Osteoblast (primary cell): ENCODE measurements at places on chromosomes 2 and 18. TPM values are rescaled to one million over a fixed set of nuclear protein-coding genes. Genes with fewer than 3 reads are reported as not detected.

GRCh38 chr2:126329173-126329572, 326.8 kb upstream of the GYPC start:
- H3K4me3 ChIP-seq: no peak overlapping the region
- H3K27ac ChIP-seq: no peak overlapping the region
- H3K36me3 ChIP-seq: no peaks in the 10 kb centered on the region
- H3K4me1 ChIP-seq: no peaks in the 10 kb centered on the region
- DNase-seq: no peak

- H3K4me1 ChIP-seq: peaks cover 72% of the 10 kb centered on the region
- no peak overlapping the region for H3K4me3 ChIP-seq
- H3K36me3 ChIP-seq: no peaks in the 10 kb centered on the region
- peak; percentile 62 for DNase-seq
Measured at GRCh38 chr2:46878886-46879285, 36.7 kb downstream of the MCFD2 start.

- no peaks in the 10 kb centered on the region for H3K36me3 ChIP-seq
- peak; percentile 74 for DNase-seq
- no peak overlapping the region for H3K27ac ChIP-seq
- no peaks in the 10 kb centered on the region for H3K4me1 ChIP-seq
Measured at GRCh38 chr18:10368456-10369453, 85.7 kb upstream of the APCDD1 start.

DNA sequence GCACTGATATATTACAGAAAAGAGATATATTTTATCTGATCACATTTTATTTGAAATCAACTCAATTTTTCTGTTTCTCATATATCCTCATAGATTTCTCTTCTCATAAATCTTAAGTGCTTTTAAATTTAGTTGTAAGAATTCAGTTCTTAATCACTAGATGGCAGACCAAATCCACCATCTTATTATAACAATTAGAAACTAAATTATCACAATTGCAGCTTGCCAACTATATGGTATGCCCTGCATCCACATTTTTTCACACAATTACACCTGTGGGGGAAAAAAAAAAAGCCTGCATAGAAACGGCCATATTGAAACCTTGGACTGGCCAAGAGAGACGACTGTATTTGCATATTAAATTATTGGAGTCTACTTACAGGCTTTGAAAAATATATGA, 64.4 kb downstream of the COL5A2 start:
- no peaks in the 10 kb centered on the region for H3K27me3 ChIP-seq
- peak overlapping the region; percentile 76 for H3K27ac ChIP-seq
- peaks cover 3% of the 10 kb centered on the region for H3K36me3 ChIP-seq
- DNase-seq: no peak
- no peak overlapping the region for H3K4me3 ChIP-seq

GRCh38 chr2:20567159-20567925, 83.6 kb downstream of the HS1BP3 start:
- no peak overlapping the region for H3K27ac ChIP-seq
- DNase-seq: peak; percentile 36
- no peaks in the 10 kb centered on the region for H3K27me3 ChIP-seq
- no peaks in the 10 kb centered on the region for H3K36me3 ChIP-seq

GRCh38 chr2:212842544-212843185, 304.1 kb upstream of the ERBB4 start:
- H3K27ac ChIP-seq: peak overlapping the region; percentile 99
- peak; percentile 51 for DNase-seq
- H3K27me3 ChIP-seq: no peaks in the 10 kb centered on the region
- H3K36me3 ChIP-seq: no peaks in the 10 kb centered on the region

GRCh38 chr2:160376576-160376975, 117.0 kb downstream of the RBMS1 start:
- H3K27ac ChIP-seq: peak overlapping the region; percentile 89
- peaks cover 96% of the 10 kb centered on the region for H3K4me1 ChIP-seq
- DNase-seq: no peak
- no peaks in the 10 kb centered on the region for H3K36me3 ChIP-seq

DNA sequence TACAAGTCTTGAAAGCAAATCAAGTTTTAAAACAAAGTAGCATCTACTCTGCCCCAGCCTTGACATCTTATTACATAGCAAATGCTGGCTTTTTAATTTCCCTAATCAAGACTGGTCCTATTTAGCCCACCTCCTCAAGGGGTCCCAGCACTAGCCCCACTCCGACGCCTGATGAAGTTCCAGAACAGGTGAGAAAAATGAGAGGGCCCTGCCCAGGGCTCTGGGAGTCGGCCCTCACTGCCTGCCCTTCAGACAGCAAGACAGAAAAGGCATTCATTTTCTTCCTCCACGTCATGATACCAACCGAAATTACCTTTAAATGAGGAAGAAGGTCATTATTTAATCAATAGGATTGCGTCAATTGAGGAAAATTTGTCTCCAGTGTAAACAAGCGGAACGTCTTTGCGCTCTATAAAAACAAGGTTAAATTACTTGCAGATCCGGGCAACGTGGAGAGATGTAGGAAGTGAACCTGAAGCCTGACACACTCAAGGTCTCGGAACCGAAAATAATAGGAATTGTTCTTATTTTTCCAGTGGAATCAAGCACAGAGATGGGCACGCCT, 170.6 kb upstream of the PKDCC start:
- no peaks in the 10 kb centered on the region for H3K36me3 ChIP-seq
- peaks cover 3% of the 10 kb centered on the region for H3K27me3 ChIP-seq
- H3K4me3 ChIP-seq: no peak overlapping the region

DNA sequence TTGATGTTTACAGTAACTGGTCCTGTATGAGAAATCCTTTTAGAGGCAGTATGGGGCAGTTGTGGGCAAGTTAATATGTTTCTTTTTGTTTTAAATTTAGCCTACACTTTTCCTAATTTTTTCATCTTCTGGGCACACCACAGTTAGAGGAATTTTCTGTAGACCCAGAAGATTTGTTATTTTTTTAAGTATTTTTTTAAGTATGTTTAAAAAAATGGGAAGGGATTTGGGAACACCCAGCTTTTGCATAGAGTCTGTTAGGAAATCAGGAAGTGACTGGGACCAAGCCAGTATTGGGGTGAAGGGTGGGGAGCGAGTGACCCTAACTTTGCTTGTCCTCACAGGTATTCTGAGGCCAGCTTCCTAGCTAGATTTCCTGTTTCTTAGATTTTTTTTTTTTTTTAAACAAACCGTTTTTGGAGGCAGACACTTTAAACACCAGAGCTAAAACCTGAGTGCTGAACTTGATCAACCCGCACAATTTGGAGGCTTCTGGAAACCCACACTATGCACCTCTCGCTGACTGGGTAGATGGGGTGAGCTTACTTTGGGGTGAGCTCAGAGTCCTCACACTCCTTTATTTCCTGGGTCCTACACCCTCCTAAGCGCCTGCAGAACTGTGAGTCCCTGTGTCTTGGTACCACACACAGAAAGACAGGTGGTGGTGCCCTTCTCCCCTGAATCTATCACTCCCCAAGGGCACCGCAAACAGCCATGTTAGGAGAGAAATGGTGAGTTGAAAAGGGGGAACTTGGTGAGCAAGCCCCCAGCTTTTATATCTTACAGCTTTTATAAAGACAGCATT, 5.2 kb downstream of the GATA6 start:
- peaks cover 23% of the 10 kb centered on the region for H3K27me3 ChIP-seq
- peaks cover 37% of the 10 kb centered on the region for H3K4me1 ChIP-seq
- no peak for DNase-seq
- peaks cover 40% of the 10 kb centered on the region for H3K36me3 ChIP-seq
- peak overlapping the region; percentile 45 for H3K27ac ChIP-seq

- no peaks in the 10 kb centered on the region for H3K36me3 ChIP-seq
- H3K27ac ChIP-seq: no peak overlapping the region
- DNase-seq: no peak
- H3K4me1 ChIP-seq: no peaks in the 10 kb centered on the region
Measured at GRCh38 chr2:36307441-36307840, 48.1 kb upstream of the CRIM1 start.

DNA sequence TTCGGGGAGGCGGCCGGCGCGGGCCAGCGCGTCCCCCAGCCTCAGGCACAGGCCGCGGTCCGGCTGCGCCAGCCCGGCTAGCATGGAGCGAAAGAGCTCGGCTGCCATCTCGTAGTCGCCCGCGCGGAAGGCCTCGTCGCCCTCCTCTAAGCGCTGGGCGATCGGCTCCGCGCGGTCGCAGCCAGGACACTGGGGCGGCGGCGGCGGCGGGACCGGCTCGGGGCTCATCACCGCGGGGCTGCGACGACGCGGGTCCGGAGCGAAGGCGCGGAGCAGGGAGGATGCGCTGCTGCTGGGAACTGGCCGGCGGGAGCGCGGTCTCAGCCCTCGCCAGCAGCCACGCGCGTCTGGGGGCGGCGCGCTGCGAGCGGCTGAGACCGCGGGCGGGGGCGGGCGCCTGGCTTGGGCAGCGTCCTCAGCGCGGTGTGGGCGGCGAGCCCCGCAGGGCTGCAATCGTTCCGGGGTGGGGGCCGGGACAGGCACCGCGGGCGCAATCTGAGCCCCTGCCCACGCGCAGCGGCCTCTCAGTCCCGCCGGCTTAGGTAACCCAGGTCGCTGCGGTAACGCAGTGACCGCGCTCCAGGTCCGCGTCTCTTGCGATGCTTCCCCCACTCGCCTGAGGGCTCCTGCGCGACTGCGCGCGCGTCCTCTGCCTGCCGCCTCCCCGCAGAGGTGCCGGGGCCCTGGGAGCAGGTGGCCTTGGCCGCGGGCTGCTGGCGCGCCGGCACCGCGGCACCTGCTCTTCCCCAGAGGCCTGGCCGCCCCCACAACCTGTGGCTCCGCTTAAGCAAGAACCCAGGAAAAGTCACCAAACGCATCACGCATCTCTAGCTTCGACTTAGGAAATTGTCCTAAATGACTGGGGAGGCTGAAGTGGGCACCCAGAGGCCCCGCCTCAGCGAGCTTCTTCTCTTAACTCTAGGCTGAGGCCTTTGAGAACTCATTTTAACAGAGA, at the start of gene LONRF2:
TSS of gene LONRF2 (minus strand) at position 636 of the 955 bp plus-strand sequence. CDS start at position 228, 408 bp downstream.
- peaks cover 59% of the 10 kb centered on the region for H3K27me3 ChIP-seq
- no peak within 1 kb of the TSS for H3K27ac ChIP-seq
- DNase-seq: peak; percentile 76
- H3K36me3 ChIP-seq: no peaks in the 10 kb centered on the region
- no peaks in the 10 kb centered on the region for H3K4me1 ChIP-seq

DNA sequence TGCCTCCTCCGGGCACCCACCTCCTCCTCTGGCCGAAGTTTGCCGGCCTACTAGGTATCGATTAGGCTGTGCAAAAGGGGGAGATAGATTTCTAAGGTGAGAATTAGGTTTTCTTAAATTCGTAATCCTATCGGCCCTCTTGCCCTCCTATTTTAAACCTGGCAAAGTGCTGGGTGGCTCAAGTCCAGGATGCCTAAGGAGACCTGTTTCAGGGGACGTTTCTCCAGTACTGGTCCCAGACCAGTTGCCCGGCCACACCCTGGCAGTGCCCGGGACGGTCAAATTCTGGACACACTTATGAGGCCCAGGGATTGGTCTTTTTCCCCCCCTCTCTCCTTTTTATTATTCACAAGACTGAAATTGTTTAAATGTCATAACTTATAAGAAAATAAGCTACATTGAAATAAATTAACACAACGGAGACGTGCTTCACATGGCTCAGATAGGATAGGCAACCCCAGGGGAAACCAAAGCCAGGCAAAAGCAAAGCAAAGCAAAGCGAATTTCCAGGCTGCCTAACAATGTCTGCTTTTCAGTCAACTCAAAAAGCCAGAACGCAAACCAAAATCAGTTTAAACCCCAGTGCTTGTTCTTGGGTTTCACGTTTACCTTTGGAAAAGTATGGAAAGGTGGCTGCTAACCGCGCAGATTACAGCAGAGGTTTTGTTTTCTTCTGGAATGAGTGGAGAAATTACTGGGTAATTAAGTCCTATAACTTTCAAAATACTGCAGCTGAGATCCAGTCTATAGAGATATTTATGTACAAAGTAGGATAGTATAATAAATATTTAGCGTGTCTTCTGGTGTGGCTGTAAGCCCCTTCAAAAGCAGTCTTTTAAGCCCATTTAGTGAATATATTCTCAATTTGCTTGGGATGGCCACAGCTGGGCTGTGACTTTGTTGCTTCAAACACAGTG, 3.0 kb downstream of the GBX2 start:
- peak; percentile 91 for DNase-seq
- no peaks in the 10 kb centered on the region for H3K4me1 ChIP-seq
- H3K4me3 ChIP-seq: no peak overlapping the region
- H3K27ac ChIP-seq: no peak overlapping the region

- no peak overlapping the region for H3K4me3 ChIP-seq
- no peaks in the 10 kb centered on the region for H3K4me1 ChIP-seq
- no peaks in the 10 kb centered on the region for H3K27me3 ChIP-seq
- no peaks in the 10 kb centered on the region for H3K36me3 ChIP-seq
- no peak for DNase-seq
Measured at GRCh38 chr18:70840649-70841048, 551.8 kb downstream of the SOCS6 start.

DNA sequence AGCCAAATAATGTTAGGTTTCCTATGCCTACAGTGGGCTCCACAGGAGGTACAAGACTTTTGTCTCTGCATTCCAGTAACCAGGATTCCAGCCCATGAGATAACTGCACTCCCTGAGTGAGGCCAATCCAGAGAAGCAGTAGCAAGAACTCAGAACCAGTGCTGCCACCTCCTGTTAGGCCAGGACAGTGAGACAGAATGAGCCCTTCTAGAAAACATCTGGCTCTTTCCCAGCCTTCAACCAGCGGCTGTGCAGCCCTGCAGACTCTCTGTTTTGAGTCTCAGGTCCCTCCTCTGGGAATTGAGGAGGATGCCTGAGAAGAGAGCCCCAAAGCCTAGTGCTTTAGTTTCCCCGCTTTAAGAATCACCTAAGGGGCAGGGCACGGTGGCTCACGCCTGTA, 44.2 kb downstream of the ARID5A start:
- no peaks in the 10 kb centered on the region for H3K36me3 ChIP-seq
- no peak overlapping the region for H3K4me3 ChIP-seq
- no peaks in the 10 kb centered on the region for H3K27me3 ChIP-seq
- H3K4me1 ChIP-seq: no peaks in the 10 kb centered on the region

DNA sequence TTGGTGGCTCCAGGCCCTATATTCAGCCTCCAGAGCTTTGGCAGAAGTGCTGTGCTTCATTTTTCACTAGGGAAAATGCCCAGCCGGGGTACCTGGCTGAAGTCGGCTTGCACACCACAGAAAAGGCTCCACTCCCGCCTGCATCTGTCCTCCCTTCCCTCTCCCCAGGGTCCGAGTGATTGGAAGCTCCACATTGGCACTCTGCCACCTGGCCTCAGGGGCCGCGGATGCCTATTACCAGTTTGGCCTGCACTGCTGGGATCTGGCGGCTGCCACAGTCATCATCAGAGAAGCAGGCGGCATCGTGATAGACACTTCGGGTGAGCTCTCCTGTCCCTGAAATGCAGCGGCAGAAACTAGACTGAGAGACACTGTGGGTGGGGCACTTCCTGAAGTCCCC, 47.4 kb downstream of the IMPA2 start:
- no peaks in the 10 kb centered on the region for H3K27me3 ChIP-seq
- no peak overlapping the region for H3K4me3 ChIP-seq
- H3K36me3 ChIP-seq: no peaks in the 10 kb centered on the region
- no peak overlapping the region for H3K27ac ChIP-seq

DNA sequence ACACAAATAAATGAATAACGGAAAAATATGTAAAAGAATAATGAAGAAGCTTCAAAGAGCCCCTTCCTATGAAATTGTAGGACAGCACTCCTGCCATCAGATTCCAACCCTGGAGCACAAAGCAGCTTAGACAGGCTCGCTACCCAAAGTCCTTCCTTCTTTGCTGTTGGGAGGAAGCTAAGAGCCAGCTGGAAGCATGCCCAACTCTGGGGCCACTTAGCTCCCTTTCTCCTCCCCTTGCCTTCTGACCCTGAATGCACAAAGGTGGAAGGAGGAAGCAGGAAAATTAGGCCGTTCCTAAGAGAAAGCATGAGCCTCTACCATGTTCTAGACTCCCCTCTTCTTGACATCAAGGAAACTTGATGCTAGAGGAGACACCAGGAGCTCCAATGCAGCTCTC, 700.8 kb downstream of the RNF144A start:
- H3K27ac ChIP-seq: no peak overlapping the region
- no peaks in the 10 kb centered on the region for H3K4me1 ChIP-seq
- H3K36me3 ChIP-seq: no peaks in the 10 kb centered on the region
- no peak overlapping the region for H3K4me3 ChIP-seq

ADAM23 gene
- total RNA-seq: under 0.01 and 0.29 TPM in 2 replicates

UGT1A3 gene
- total RNA-seq: not detected in 2 replicates

INPP5D gene
- total RNA-seq: under 0.01 TPM in 2 replicates

SLC30A3 gene
- under 0.01 and 0.88 TPM in 2 replicates for total RNA-seq

SERPINB4 gene
- total RNA-seq: 0.29 TPM in 1 of 2 replicates, not detected in the other
